CD4-positive, alpha-beta T cell treated with Interferon gamma for 1 hour (primary cell): ENCODE measurements at places on chromosomes 2 and 18.

- no peak for DNase-seq
Observed at GRCh38 chr18:24459772-24460171, 665 bp upstream of the HRH4 start.

DNA sequence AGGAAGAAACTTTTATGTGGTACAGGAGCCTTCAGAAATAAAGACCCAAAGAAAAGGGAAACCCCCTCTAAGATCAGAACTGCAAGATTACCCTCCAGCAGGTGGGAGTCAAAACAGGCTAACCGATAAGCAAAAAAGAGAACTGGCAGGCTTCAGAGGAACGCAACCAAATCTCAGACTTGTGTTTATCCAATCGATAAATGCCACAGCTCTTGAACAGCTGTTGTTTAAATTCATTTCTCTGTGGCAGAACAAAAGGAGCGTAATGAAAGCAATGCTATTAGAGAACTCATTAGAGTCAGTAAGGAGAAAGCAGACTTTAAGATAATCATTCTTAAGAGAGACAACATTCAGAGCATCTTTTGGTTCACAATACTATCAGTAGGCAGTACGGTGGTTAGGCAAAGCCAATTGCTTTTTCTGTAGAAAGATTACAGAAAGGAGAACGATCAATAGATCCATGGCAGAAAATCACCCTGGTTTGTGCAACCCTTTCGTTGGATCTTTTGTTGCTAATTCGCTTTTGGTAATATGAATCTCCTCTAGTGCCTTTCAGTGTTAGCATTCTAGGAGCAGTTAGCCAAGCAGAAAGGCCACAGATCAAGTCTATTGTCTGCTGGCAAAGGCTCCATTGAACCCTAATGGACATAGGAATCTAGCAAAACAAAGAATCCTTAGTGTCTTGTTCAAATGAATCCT, 476.4 kb upstream of the CHST9 start:
- DNase-seq = no peak

DNA sequence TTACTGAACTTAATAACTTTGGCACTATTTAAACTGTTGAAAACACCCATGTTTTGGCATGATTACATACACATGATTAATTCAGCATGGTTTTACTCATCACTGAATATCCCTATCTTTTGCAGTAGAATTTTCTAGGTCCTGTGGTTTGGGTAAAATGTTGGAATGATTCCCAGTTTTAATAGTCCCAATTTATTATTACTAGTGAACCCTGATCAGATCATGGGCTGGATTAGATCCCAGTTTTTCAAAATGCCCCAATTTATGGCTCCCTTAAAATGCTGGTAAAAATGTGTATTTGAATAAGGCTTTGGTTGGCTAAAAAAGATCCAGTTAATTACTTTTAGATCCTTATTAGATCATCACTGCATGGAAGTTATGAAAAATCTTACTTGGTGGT, 273.6 kb upstream of the NRP2 start:
- DNase-seq = no peak

- no peak for DNase-seq
Observed at GRCh38 chr2:119076713-119077112, 81.8 kb downstream of the C1QL2 start.

GRCh38 chr2:170733798-170734600, 18.9 kb downstream of the SP5 start:
- no peak for DNase-seq

DNA sequence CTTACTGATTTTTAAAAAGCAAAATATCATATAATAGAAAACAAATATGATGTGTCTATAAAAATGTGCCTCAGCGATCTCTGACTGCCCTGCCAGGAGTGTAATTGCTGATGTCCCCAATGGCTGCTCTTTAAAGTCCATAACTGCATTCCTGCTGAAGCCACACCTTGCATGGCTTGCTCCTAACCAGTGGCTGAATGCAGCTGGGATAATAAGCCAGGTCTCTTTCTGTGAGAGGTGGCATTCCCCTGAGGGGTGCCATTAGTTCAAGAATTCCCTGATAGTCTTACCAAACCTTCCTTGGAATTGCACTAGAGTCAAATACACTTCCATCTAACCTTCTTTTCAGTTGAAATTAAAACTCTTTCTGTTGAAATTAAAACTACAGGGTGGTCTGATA, 125.8 kb upstream of the ZNF804A start:
- DNase-seq = no peak

DNA sequence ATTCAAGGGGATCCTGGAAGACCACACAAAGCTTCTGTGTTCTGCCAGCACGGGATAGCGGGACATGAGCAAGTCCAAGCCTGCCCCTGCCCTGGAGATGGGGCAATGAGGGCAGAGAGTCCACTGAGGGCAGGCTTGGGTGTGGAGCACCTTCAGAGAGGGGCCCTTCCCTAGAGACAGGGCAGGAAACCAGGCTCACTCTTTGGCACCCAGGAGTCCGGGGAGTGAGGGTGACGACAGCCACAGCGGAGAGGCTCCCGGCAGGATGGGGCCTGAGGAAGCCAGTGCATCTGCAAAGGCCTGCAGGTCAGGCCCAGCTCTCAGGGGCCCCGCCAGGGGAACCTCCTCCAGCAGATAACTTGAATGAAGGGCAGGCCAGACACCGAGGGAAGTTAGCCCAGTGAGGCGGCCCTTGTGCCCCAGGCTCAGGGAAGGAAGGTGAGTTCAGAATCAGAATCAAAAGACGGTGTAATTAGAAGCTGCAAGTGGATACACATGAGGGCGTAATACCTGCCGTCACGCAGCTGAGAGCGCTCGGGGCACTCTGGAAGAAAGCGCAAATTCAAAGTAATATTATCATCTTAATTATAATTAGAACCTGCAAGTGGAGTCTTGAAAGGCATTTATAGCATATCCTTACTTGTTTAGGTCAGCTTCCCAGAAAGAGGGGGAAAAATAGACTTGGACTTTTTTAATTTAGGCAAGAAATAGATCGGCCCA, 142.6 kb upstream of the LGALSL start:
- DNase-seq = no peak

DNA sequence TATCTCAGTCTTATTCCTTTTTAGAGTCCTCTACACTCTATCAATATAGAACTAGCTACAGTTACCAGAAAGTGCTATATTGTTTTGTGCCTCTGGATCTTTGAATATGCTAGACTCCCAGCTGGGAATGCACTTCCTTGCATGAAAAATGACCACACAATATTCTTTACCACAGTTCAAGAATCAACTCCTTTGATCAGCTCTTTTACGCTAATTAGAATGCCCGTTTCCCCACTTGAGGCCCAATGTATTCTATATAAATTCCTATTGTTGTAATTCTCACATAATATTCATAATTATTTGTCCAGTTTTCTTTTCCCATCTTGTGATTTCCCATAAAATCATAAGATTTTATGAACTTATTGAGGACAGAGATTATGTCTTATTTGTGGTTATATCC, 142.2 kb downstream of the UBE2E3 start:
- DNase-seq = no peak

DNA sequence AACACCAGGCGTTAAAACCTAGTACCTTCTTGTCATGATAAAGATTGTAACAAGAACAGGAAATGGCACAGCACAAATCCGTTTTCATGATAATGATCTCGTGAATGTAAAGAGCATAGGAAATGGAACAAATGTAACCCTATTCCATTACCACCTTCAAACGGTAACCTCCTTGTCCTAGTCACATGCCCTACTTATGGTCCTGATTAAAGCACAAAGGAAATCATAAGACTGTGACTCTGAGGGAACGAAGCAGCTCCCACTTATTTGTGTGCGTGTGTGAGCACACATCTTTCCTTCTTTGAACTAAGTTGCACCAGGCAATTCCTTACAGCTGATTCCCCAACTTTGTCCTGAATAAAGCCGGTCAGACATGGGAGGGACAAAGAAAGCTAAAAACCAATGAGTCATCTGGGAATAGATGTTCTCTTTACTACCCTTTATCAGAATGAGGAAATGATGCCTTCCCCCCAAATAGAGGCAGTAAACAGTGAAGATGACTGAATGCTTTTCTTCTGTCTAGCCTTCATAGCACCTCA, 192.6 kb downstream of the IKZF2 start:
- DNase-seq = no peak

GRCh38 chr2:28544922-28545589, 49.2 kb downstream of the PLB1 start:
- no peak for DNase-seq

GRCh38 chr2:43348908-43349661, 122.7 kb upstream of the ZFP36L2 start:
- no peak for DNase-seq

GRCh38 chr2:8458503-8459459, 223.1 kb upstream of the ID2 start:
- DNase-seq = no peak

- no peak for DNase-seq
Observed at GRCh38 chr2:231138699-231139098, 13.9 kb upstream of the HTR2B start.

- DNase-seq = no peak
Observed at GRCh38 chr2:96353032-96353561, 17.5 kb downstream of the NCAPH start.

DNA sequence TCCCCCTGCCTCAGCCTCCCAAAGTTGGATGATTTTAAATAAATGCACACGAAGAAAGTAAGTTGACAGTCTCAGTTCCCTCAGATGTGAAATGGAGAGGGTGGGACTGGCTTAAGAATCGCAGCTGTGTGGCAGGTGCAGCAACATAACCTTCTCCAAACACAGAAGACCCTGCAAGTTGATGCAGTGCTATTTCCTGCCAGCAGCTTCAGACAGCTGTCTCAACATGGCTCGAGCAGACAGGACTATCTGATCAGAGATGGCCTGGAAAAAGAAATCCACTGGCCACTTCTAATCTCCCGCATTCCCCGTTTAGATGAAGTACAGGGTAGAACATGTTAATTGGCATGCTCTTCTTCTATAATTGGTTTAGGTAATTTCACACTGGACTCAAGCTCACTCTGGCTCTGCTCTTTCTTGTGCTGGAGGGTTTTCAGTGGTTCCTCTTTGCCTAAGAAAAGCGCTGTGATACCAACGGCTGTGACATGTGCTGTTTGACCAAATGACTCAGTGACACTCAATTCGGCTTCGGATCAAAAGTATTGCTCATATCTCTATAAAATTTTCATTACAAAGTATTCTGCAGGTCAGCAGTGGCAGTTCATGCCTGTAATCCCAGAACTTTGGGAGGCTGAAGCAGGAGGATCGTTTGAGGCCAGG, 40.2 kb downstream of the MYOM1 start:
- peak; percentile 14 for DNase-seq

DNA sequence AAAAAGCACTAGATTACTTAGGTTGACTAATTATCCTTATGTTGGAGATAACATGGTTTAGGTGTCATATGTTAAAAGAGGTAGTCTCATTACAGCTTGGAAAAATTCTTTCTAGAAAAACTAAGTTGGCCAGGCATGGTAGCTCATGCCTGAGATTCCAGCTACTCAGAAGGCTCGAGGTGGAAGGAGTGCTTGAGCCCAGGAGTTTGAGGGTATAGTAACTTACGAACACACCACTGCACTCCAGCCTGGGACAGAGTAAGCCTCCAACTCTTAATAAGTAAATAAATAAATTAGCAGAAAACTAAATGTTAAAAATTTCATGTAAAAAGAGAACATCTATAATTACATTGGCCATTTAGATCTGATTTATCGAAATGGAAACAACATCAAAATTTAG, 177.2 kb downstream of the NR4A2 start:
- no peak for DNase-seq

DNA sequence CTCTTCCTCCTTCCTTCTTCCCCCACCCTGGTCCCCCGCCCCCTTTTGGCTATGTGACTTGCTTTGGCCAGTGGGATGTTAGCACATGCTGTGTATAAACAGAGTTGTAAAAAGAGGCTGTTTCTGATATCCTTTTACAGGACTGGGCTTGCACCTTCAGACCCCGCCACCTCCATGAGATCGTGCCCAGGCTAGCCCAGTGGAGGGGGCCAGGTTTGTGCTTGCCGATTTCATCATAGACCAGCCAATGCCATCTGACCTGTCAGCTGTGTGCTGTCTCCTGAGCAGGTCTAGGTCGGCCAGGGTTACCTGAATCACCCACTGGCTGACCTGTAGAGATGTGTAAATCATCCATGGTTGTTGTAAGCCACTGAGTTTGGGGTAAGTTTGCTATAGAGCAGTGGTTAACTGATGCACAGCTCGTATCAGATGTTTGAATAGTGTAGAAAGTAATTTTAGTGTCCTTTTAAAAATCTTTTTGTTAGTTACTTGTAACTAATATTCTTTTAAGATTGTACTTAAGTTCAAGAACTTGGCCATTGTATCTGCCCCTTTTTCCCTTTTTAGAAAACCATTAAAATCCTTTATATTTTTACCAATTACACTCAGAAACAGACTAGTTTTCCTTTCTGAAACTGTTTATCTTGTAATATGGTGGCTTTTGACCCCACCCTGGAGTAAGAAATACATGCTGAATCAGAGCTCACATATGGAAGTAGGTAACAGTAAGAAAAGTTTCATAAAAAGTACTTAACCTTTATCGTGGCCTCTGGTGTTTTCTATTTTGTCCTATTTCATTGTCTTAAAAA, 122.0 kb upstream of the MGAT5 start:
- no peak for DNase-seq

GRCh38 chr18:12518326-12518725, 110.6 kb downstream of the PRELID3A start:
- no peak for DNase-seq

DNA sequence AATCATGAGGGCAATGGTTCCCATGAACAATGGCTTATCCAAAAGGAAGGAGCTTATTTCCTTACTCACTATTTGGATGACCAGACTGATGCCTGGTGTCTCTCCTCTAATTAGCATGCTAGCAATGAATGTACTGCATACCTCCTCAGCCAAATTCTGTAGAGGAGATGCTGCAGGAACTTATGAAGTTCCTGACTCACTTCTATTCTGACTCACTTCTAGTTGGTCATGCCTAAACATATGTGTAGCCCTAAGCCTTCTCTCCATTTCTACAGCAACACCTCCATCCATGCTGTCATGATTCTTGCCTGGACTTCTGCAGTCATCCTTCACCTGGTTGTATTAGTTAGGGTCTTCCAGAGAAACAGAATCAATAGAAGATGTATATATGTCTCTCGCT, 59.9 kb upstream of the MRPS9 start:
- no peak for DNase-seq

DNA sequence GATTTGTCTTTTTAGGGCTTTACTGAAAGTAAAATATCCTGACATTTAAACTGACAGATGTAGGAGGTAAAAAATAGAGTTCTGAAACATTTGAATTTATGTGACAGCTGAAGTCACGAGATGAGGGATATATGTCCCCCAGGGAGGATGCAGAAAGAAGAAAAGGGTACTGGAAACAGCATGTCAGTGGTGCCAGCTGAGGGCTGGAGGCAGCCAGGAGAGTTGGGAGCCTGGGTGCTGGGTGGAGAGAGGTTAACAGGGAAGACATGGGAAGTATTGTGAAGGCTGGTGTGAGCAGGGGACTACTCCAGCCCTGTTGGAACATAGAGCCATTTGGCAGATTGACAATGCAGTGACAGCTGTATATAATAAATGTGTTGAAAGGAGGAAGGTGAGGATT, 11.8 kb upstream of the MOCOS start:
- no peak for DNase-seq

- no peak for DNase-seq
Observed at GRCh38 chr18:55382277-55382805, 205.7 kb downstream of the TCF4 start.
